ENCODE measurements at places on chromosomes 2 and 18.

GRCh38 chr2:48824116-48824515 is 68.6 kb upstream of the LHCGR start:
- DNase-seq, result no peak

- no peak for DNase-seq
Observed at GRCh38 chr2:105775809-105776559, 31.3 kb downstream of the NCK2 start.

GRCh38 chr2:123811846-123812245 is 213.2 kb upstream of the CNTNAP5 start:
- DNase-seq, result no peak

DNA sequence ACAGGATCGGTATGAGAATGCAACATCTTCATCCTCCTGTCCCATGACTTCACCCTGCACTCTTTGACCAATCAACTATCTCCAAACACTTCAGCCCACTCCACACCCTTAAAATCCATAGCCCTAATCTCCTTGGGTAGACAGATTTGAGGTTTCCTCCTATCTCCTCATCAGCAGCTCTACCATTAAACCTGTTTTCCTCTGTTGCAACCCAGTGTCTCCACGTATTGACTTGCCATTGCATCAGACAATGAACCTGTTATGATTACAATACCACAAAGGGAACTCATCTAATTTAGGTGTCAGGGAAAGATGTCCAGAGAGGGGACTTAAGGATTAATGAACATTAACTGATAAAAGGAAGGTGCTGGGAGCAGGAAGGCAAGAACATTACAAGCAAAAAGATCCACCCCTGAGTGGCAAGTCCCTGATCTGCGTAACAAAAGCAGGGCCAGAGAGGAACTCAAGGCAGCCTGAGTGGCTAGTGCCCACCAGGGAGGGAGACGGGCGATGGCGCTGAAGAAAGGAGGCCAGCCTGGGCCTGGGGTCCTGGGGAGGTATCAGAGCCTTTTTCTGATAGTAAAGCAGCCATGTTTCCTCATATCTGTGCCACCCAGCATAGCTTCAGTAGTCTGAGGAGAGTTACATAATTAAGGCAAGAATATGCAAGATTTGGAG is 44.6 kb downstream of the AKAIN1 start:
- no peak for DNase-seq

- peak; percentile 81 for DNase-seq
Observed at GRCh38 chr2:12819103-12819475, 102.4 kb downstream of the TRIB2 start.

GRCh38 chr18:76982038-76982437 is 150.5 kb downstream of the MBP start:
- peak; percentile 6 for DNase-seq

- peak; percentile 37 for DNase-seq
Observed at GRCh38 chr2:176643646-176644045, 374.4 kb downstream of the MTX2 start.

DNA sequence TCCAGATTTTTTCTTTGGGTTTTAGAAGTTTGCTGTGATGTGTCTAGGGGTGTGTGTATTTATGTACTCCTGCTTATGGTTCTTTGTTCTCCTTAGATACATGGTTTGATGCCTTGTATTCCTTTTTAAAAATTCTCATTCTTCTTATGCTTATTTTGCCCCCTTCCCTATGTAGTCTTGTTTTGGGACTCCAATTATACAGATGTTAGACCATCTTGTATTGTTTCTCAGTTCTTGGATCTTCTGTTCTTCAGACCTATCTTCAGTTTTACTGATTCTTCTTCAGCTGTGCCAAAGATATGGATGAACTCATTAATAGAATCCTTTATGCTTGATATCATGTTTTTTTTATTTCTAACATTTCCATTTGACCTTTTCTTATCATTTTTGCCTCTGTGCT is 14.2 kb upstream of the MSL3B start:
- DNase-seq, result no peak

GRCh38 chr18:46832849-46833248 is 76.0 kb upstream of the ST8SIA5 start:
- no peak for DNase-seq

DNA sequence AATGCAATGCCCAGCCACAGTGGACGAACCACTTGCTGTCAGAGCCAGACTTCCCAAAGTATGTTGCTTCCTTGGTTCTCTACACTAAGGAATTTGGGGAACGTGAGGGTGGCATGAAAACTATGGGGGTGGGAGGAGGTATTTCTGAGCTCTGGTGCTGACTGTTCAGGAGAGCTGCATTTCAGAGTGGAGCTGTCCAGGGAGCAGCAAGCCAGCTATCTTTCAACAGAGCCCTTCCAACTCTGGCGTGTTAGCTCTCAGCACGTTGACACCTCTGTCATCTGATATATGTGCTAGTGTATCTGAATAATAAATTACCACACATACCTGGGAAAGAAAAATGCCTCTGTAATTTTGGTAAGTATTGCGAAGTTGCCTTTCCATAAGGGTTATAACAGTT is 66.1 kb downstream of the SAP130 start:
- DNase-seq, result no peak

- DNase-seq, result no peak
Observed at GRCh38 chr2:165898381-165898780, 55.2 kb downstream of the TTC21B start.

GRCh38 chr2:120810639-120811038 is 75.0 kb downstream of the GLI2 start:
- DNase-seq, result no peak

DNA sequence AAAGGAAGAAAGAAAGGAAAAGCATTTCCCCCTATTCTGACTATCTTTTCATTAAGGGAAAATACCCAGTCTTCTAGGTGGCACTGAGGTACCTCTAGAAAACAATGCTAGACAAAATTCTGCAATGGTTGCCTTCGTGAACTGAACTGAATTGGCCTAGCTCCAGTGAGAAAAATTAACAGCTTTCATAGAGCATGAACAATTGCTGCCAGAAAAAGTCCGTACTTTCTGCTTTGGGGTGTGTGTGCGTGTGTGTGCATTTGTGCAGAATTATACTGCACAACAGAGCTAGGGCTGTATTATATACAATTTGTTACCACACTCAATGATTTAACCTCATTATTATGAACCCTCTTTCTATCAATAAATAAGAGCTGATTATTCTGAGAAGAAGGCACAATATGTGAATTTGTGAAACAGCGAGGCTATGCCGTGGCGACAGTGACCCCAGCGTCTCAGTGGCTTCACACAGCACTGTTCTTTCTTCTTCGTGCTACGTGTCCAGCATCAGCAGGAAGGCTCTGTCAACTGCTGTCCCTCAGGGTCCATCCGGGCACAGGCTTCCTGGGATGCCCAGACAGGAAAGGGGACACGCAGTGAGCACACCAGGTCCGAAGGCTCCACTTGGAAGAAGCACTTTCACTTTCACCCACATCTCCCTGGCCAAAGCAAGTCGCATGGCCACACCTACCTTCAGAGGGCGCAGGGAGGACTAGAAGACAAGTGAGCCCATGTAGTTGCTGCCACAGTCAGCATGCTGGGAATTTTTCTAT is 47.5 kb downstream of the PTGR3 start:
- no peak for DNase-seq

DNA sequence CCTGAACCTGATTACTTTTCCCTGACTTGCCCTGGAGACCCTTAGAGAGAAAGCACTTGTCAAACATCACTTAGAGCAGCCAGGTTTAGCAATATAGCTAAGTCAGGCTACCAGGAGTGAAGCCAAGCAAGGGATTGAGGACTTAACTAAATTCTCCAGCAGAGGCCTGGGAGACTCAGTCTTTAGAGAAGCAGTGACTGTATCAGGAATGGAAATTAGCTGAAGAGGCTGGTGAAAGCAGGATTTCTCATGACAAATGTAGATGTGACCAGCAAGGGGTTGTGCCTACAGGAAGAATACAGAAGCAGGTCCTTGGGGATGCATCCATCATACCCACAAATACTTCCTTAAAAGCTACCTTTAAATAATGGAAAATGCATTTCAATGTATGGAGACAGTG is 368.9 kb upstream of the MEIS1 start:
- no peak for DNase-seq

Data from right hindlimb (tissue), 1 donor.